ENCODE measurements at places on chromosomes 4 and X.

DNA sequence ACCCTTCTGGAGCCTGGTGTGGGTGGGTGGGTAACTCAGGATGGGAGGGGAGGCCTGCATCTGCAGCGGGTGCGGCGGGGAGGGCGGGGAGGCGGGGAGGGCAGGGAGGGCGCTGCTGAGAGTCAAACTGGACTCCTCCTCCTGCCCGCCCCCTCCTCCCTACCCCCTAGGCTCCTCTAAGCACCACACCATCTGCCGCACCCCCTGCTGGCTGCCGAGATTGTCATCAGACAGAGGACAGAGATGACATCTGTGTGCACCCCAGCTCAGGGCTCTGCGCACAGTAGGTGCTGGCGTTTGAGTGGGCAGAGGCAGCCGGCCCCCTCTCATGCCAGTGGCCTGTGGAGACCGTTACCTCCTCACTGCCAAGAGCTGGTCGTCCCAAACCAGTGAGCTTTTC lies 10.6 kb upstream of the HMX1 start:
- no peak for DNase-seq

DNA sequence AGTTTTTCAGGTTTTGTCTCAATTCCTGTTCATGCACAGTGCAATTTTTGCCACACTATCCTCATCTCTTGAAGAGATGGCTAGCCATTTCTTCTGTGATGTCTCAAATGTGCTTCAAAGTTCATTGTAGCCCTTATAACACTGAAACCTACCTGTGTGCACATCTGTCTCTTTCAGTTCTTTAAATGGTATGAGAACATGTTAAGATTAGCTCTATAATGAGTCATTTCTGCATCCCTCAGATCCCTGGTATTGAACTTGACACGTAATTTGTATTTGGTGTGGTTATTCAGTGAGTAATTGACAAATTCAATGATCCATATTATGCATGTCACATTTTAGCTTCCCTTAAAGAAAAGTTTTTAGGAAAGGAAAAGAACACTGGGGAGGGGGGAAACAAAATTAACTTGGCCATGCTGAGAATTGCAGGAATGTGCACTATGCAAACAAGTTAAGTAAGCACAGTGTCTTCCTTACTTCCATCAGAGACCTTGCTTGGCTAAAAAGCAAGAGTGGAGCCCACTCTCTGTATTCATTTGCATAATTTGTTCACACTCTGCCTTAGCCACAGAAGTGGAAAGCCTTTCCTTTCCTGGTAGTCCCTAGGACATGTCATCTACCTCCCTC lies 659.8 kb upstream of the MAGEB2 start:
- no peak for DNase-seq

DNA sequence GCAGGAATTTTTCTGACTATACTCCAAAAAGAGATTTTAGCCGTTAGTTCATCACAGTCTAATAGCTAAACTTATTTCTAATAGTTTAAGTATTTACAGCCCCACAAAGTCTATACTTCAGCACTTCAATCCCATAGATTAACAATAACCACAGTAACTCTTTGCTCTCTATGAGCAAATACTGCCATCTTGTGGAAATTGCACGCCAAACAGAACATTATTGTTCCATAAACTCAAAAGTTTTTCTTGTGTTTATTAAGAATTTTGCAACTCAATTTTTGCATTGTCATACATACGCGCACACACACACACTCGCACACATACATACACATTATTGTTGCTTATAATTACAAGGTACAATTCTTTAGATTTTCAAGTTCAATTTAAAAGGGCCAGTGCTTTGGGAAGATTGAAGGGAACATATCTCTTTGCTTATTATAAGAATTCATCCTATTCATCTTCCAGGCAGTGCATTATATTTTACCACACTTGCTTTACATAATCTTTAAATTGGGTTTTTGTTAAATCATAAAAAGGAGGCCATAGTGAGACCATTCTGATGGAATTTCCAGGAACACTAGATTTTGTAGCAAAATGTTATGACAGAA lies 63.8 kb upstream of the ATOH1 start:
- DNase-seq: no peak

- DNase-seq: no peak
Measured at GRCh38 chr4:150938873-150939499, 76.1 kb downstream of the LRBA start.

DNA sequence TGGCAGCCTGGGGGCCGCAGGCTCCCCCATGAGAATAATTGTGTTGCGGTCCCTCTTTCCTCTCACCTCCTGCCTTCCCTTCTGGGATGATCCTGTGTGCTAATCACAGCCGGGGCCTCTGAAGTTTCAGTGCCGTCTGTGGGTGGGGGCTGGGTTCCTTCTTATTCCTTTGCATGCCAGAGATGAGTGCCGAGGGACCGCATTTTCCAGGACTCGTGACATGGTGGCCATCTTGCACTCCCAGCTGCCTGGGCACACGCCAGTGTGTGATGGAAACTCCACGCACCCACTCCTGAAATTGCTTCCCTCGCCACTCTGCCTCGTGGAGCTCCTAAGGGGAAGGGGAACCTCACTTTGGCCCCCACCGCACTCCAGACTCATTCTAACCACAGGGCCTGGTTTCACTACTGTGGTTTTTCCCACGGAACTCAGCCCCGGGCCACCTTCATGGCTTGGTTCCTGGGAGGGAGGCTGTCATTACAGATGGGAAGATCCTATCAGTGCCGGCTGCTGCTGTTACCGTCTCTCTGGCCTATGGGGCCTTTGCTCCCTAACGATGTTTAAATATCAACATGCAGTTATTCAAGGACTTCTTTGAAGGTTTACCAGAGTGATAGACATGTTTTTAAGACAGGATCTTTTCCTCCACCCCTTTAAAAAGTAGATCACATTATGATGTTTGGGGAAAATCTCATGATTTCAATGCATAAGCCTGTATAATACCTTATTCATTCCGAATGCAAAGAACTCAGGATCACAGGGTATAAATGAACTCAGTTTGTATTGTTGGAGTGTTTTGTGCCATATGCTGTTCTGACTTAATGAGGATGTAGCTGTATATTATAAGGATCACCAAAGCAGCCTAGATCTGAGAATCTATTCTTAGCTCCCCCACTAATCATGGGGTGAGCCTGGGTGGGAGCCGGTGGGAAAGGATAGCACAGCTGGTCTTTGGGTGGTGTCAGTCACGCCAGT lies 89.6 kb downstream of the SORCS2 start:
- no peak for DNase-seq

GRCh38 chr4:155071962-155072361 lies 136.5 kb upstream of the NPY2R start:
- no peak for DNase-seq

- no peak for DNase-seq
Measured at GRCh38 chrX:98646351-98646750, 1762.6 kb downstream of the RPA4 start.

DNA sequence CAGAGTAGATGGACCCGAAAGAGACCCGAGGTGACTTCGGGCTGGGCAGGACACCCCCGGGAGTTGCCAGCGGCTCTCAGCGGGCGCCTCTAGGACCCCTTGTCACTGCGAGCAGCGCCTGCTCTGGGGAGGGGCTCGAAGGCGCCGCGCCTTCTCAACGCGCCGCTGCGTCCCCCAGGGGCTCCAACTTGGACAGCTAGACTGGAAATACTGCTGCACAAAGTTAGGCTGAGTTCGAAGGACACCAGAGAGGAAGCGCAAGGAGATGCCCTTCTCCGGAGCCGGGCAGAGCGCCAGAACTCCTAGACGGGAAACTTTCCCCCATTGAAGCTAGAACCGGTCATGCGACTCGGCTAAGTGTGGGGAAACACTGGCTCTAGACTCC lies 493 bp upstream of the KCNIP4 start:
- DNase-seq: no peak

DNA sequence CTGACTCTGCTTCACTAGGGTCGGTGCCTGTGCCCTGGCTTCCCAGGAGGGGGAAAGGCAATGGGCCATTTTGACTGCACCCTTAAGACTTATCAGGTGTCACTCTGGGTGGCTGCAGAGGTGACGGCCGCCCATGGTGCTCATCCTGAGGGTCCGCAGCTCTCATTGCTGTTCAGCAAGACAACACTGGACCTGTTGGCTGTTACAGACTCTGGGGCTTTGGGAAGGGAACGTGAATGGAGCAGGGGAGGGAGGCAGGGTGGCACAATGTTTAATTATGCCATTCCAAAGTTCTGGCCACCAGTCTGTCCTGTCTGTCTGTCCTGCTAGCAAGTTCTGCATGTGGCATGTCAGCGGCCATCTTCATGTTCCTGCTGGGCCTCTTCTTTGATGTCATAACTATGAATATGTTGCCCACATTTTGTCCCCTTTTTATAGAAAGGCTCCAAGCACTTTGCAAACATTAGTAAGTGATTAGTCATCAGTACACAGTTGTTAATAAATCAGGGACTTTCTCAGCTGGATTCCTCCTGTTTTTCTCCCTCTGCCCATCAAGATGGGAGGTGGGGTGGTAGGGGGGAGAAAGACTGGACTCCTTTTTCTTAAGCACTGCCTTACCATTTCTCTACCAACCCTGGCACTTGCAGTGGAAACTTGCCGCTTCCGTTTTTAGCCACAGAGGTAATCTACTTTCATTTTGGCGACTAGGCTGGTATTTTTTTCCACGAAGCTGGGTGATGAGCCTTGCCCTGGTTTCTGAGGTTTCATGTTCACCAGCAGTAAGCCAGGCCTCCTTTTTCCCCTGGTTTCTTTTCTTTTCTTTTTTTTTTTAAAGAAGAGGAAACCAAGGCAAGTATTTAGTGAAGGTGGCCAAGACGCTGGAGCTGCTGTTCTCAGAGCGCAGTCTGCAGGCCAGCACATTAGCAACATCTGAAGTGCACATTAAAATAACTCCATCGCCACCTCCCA lies 88.6 kb upstream of the TRIM2 start:
- peak; percentile 14 for DNase-seq

- no peak for DNase-seq
Measured at GRCh38 chr4:142567199-142567598, 278.9 kb downstream of the INPP4B start.

- no peak for DNase-seq
Measured at GRCh38 chr4:70930530-70931256, 28.5 kb downstream of the MOB1B start.

DNA sequence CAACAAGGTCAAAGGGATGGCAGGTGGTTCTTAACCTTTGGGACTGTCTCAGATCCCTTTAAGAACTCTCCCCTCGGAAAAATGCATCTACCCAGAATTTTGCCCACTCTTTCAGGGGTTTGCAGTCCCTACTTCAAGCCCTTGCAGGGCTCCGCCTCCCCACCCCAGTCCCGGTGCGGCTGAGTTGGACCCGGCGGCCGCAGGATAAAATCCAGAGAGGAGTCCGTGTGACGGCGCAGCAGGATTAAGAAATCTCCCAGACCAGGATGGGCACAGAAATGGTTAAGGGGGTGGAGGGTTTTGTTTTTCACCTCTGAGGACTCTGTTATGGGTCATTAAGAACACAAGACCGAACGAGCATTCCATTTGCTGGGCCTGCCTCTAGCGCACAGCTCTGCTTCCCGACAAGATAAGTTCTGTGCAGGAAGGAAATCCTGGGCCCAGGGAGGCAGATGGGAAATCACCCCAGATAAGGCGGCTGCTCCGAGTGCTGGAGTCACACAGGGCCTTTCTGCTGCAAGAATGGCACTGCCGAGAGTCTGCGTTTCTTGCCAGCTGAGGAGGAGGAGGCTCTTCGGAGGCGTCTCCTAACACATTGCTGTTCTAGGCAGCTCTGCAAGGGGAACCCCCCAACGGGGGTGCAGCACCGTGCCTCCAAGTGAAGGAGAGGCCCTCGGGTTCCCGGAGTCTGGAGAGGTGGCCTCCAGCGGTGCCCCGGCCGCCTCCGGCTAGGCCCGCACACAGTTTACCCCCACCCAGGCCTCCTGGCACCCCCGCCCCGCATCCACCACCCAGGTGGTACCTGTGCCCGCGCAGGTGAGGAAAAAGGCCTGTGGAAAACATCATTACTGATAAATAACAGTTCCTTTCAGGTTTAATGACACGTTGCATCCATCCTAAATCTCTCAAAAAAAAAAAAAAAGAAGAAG lies 277.6 kb downstream of the BCOR start:
- no peak for DNase-seq

GRCh38 chr4:185209031-185209851 lies at the start of gene SNX25:
Gene SNX25, plus strand, starts transcription at chr4:185209598. Its CDS starts 229 bp downstream, at chr4:185209827.
- peak; percentile 29 for DNase-seq

DNA sequence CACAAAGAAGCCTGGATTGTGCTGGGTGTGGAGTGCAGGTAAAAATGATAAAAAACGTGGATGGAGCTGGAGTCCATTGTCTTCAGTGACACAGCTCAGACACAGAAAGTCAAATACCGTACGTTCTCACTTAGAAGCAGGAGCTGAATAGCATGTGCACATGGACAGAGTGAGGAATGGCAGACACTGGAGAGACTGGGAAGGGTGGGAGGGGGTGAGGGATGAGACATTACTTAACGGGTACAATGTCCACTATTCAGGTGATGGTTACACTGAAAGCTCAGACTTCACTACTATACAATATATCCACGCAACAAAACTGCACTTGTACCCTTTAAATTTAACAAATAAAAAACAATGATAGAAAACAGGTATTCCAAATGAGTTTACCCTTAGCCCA lies 18.1 kb upstream of the IRAK1 start:
- no peak for DNase-seq

- no peak for DNase-seq
Measured at GRCh38 chr4:18103876-18104605, 82.5 kb upstream of the LCORL start.

GRCh38 chr4:152117520-152117919 lies 356.7 kb upstream of the GATB start:
- no peak for DNase-seq

- no peak for DNase-seq
Measured at GRCh38 chr4:140126261-140126660, 27.7 kb downstream of the MAML3 start.

DNA sequence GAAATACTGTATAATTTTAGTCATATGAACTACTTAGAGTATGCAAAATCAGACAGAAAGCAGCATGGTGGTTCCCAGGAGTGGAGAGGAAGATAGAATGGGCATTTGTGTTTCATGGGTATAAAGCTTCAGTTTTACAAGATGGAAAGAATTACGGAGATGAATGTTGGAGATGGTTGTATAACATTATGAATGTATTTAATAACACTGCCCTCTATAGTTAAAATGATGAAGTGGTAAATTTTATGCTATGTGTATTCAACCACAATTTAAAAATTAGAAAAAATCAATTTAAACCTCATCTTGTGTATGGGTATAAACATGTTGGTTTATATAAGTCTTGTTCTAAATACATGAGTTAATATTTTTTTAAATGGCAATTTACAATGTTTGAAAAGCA lies 521.1 kb downstream of the FSTL5 start:
- no peak for DNase-seq

DNA sequence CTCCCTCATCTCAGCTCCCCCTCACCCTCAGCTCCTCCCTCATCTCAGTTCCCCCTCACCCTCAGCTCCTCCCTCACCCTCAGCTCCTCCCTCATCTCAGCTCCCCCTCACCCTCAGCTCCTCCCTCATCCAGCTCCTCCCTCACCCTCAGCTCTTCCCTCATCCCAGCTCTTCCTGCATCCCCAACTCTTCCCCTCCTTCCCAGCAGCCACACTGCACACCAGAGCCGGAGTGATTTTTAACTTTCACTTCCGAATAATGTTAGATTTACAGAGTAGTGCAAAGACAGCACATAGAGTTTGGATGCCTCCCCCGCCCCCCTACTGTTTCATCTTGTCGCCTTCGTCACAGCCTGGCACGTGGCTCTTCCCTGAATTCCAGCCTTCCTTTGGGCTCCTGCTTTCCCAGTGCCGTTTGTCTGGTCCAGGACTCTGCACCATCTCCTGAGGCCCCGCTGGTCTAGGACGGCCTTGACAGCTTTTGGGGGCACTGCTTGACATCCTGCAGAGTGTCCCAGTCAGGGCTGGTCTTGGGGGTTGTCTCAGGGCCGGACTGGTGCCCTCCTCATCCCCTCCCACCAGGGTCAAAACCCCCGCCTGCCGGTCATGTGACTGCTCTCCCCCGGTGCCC lies 110.2 kb downstream of the FAM53A start:
- no peak for DNase-seq
